HFF-Myc (cell line): ENCODE measurements at places on chromosomes 4 and X.

DNA sequence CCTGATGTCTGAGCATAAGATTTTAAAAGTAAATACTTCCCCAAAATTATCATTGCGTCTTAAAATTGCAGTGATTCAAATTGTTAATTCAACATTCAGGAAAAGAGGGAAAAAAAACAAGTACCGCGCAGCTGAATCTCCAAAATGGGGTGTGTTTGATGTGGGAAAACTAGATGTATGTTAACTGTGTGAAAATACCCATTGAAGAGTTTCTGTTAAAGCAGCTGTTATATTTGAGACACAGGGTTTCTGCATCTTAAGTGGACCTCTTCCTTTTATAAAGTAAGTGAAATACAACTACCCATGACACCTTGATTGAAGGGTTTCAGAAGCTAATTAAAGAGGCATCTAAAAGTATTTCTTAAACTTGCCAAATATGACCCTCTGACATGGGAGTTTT is 1186.1 kb downstream of the NLGN4X start:
- no peak for DNase-seq

GRCh38 chrX:46873746-46874145 is 36.9 kb downstream of the RP2 start:
- DNase-seq: no peak

- no peak for DNase-seq
Measured at GRCh38 chr4:117225471-117225870, 140.1 kb upstream of the TRAM1L1 start.

GRCh38 chr4:140061194-140061593 is 92.8 kb downstream of the MAML3 start:
- DNase-seq: no peak

DNA sequence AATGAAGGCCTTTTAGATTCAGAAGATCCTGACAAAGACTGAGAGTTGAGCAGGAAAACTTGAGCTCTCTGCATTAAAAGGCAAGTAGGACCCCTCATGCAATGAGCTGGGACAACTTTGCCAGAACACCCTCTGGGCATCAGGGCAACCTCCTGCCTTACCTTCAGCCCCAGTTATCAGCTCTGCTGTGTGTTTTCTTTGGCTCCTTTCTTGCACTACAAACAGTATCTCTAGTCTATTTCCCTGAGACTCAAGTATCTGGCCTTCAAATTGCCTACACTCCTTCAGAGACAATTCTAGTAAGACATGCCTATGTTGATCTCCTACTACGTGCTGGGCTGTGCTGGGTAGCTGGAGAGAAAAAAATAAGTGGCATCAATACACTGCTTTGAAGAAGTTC is 192.2 kb downstream of the MID1IP1 start:
- no peak for DNase-seq

DNA sequence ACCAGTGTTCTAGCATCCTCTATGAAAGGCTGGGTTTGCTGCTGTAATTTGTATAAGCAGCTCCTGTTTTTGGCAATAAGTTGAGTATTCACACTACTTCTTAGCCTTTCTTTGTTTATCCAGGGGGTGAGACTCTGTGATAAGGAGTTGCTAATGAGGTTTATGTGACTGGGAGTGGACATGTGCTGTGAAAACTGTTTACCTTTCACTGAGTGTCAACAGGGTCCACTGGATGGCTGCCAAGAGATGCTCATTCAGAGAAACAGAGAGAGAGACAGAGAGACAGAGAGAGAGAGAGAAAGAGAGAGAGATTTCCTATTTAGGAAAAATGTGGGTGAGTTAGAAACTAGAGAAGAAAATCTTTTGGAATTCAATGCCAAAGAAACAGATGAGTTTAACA is 233.9 kb downstream of the CHIC2 start:
- DNase-seq: no peak

DNA sequence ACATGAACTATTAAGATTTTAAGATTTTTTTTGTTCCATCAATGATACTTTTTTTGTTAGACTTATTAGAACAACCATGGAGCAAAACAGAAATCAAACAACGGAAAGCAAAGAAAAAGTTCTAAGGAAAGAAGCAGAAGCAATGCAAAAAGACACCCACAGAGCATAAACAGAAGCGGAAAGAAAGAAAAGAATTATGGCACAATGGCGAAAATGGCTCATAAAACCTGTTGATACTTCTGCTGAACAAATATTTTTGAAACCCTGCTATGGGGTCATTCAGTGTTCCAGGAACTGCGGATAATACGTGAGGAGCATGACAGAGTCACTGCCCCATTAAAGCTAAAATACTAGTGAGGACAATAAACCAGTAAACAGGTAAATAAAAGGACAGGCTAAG is 138.0 kb downstream of the ADAMTS3 start:
- no peak for DNase-seq

DNA sequence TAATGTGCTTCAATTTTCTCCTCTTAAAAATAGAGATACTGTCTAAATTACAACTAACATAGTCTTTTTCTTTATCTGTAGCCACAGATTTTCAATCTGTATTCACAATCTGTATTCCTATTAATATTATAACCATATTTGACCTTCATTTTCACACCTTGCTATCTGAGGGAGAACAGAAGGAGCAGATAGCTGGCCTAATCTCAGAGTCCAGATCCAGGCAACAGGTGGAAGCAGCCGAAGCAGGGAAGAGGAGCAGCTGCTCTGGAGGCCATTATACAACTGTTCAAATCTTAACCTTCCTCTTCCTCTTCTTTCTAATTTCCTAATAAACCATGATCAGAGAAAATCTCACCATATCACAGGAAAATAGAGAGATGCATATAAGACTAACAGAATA is 14.2 kb downstream of the SEPSECS start:
- no peak for DNase-seq

- no peak for DNase-seq
Measured at GRCh38 chrX:9845578-9845952, 59.3 kb downstream of the SHROOM2 start.

GRCh38 chr4:128381748-128382559 is 94.3 kb upstream of the PGRMC2 start:
- no peak for DNase-seq

- no peak for DNase-seq
Measured at GRCh38 chr4:52263607-52264006, 212.5 kb downstream of the SPATA18 start.

DNA sequence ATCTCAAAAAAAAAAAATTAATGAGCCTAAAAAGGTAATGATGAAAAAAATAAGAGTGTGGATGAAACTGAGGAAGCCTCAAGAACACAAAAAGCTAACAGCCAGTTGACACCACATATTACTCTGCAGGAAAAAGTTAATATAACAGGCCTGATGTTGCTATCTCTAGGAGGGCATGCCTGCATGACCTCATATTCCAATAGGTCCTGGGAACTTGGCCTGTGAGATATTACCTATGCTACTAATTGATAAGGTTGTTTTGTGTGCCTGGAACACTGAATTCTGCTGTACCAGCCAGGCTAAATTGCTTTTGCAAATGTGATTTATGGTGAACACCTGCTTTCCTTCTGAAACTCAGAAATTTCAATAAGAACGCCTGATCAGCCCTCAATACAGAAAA is 15.9 kb downstream of the SLC9A7 start:
- no peak for DNase-seq

- no peak for DNase-seq
Measured at GRCh38 chr4:16122308-16122711, 38.5 kb upstream of the PROM1 start.

DNA sequence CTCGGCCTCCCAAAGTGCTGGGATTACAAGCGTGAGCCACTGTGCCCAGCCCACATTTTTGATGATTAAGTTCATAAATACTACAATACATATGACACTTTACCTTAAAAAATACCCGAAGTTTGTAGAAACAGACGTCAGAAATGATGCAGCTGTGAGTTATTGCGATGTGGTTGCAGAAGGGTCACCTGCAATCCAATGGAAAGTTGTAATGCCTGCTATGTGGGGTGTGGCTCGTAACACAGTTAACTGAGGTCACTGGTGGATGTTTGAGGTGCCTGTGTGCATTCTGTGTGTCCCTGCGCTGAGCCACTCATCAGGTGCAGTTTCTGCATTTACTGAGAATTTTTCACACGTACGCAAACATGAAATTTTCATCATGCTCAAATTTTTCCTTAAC is 64.1 kb downstream of the ANXA5 start:
- no peak for DNase-seq

- no peak for DNase-seq
Measured at GRCh38 chr4:67468830-67469229, 76.5 kb downstream of the CENPC start.

GRCh38 chrX:11212741-11213140 is 80.5 kb upstream of the AMELX start:
- DNase-seq: no peak

- no peak for DNase-seq
Measured at GRCh38 chrX:153968255-153968654, 3.4 kb downstream of the HCFC1 start.

DNA sequence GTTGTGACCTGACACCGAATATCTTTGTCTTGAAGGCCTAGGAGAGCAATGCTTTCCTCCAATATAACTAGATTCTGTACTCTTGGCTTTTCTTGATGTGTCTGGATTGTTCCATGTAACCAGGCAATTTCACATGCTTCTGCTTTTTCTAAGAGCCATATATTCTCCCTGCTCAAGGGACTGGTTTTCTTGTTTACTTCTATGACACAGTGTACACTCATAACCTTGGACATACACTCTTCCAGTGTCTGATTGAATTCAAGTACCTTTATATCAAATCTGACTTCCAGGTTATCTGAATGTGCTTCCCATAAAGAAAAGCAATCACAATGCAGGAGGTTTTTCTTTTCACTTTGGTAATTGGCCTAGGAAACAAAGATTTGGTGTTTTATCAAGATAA is 17.4 kb upstream of the EIF4E start:
- DNase-seq: no peak

- DNase-seq: no peak
Measured at GRCh38 chr4:153616006-153616555, 68.0 kb upstream of the TLR2 start.

DNA sequence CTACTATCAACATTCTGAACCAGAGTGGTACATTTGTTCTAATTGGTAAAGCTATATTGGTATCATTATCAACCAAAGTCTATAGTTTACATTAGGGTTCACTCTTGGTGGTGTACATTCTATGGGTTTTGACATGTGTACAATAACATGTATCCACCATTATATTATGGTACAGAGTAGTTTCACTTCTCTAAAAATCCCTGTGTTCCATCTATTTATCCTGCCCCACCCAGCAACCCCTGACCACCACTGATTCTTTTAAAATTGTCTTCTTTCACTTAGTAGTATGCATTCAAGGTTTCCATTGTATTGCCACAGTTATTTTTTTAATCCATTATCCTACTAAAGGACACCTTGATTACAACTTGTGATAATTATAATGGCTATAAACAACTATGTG is 15.3 kb upstream of the TMPRSS11D start:
- DNase-seq: no peak

- no peak for DNase-seq
Measured at GRCh38 chrX:107750263-107750662, 25.3 kb downstream of the TSC22D3 start.

DNA sequence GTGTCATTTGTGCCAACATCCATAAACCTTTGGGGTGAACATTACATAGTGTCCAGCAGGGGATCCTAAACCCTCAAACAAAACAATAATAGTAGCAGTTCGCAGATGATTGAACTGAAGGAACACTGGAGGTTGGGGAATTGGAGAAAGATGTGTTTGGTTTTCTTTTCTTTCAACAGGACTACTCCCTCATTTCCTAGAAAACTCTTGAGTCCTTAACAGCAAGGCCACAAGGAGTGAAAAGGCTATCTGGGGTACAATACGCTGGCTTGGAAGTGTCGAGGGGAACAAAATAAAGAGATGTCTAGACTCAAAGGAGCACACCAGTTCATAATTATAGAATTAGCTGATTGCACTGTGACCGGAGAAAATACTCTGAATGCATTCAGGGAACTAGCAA is 72.1 kb downstream of the IDS start:
- DNase-seq: no peak

DNA sequence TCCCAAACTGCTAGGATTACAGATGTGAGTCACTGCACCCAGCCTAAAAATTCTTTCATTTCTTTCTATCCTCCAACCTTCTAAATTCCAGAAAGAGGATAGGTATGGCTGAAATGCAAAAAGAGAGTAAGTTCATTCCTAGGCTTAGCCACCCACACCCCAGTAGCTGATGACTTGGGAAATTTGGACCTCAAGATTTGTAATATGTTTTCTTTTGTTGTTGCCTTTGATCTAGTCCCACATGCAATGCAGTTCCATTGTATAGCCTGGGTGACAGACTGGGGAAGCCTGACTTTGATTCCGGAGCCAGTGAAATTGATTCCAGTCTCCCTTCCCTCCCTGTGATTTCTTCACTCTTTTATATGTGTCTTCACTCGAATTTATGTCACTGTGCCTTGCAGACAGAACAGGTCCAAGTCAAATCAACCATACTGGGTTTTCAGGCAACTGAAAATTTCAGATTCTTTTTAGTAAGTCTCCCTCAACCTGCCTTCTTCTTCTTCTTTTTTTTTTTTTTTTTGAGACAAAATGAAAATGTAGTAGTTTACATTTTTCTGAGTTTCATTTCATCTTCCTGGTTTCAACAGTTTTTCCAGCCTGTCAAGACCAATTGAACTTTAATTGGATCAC is 176.2 kb upstream of the RBPJ start:
- no peak for DNase-seq

DNA sequence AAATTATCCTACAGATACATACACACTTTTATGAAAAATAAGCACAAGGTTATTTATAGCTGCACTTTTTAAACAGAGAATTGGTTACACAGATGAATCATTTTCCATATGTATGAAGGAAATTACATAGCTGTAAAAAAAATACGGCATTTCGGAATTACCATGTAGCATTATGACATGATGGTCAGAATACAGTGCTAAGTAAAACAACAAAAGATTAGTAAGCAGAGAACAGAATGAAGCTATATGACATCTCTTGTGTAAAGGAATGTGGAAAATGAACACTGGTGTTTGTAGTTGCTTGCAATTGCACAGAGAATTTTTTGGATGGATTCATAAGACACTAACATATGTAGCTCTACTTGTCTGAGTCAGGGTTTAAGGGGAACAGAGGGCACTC is 1222.0 kb upstream of the PRKX start:
- no peak for DNase-seq

GRCh38 chr4:1174941-1175634 is 2.7 kb upstream of the SPON2 start:
- no peak for DNase-seq

GRCh38 chrX:102958794-102959193 is 21.7 kb downstream of the RAB40AL start:
- no peak for DNase-seq

DNA sequence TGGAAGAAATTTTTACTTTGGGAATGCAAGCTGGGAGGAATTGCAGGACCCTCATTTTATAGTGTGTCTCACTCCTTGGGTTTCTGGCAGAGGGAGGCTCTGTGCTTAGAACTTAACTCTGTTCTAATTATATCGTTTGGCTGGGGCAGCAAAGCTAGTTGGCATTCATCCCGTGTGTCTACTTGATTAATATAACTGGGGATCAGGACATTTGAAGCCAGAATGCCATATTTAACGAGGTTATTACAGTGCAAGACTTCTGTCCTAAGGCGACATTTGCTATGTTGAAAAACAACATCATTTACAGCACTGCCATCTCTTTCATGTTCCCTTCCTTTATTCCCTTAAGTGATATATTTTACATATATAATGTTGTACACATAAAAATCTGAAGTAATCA is 179.1 kb upstream of the TBC1D9 start:
- DNase-seq: no peak
